RPMI7951 (cell line): ENCODE measurements at places on chromosomes 6 and 20.

GRCh38 chr6:136408204-136408603 is 118.6 kb upstream of the BCLAF1 start:
- DNase-seq = no peak

DNA sequence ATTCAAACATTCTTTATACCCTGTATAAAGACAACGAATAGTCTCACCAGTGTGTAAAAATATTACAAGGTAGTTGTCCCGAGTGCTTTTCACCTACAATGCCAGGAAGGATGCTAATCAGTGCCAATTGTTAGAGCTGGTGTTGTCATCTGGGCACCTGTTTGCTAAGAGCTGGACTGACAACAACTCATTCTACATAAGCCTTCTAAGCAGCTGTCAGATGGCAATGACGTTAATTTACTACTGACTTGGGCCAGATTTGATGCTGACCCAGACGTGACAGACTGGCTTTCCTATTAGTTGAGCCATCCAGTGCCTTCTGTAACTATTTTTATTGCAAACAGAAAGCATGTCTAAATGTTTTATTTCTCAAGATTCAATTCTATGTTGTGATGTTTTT is 355.2 kb downstream of the ADGRB3 start:
- no peak for DNase-seq

- DNase-seq = peak; percentile 35
These were observed 516 bp upstream of the IRF4 start for GRCh38 chr6:390914-391558.

- DNase-seq = peak; percentile 100
These were observed 53.8 kb downstream of the PCNA start for GRCh38 chr20:5065879-5066383.

GRCh38 chr6:157867981-157868380 is 44.9 kb downstream of the SNX9 start:
- DNase-seq = no peak

- DNase-seq = peak; percentile 64
These were observed 142.9 kb downstream of the TPBG start for GRCh38 chr6:82506526-82506925.

- no peak for DNase-seq
These were observed 32.5 kb upstream of the NKAIN2 start for GRCh38 chr6:123771126-123771525.
